ENCODE measurements at places on chromosomes 2 and 18.
A peak's percentile ranks its signal among the peaks of the same experiment; 100 is the strongest.

GRCh38 chr2:79782576-79783452 lies 270.0 kb downstream of the CTNNA2 start:
- H3K27me3 ChIP-seq, result no peaks in the 10 kb centered on the region
- no peak overlapping the region for H3K27ac ChIP-seq
- H3K4me1 ChIP-seq, result no peaks in the 10 kb centered on the region
- H3K36me3 ChIP-seq, result no peaks in the 10 kb centered on the region
- H3K4me3 ChIP-seq, result no peak overlapping the region

DNA sequence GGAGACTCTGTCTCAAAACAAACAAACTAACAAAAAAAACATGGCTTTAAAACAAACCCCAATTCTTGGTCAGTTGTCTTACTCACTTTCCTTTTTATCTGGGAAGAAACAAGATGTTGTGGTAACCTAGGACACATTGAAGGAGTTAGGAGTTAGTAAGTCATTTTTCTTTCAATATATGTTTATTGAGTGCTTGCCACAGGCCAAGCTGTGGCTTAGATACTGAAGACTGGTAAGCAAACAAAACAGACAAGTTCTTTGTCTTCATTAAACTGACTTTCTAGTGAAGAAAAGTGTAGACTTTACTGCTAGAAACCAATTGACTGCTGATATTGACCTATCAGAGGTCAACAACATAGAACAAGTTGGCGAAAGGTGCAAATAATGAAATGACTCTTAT lies 1228.3 kb upstream of the FAM98A start:
- DNase-seq, result no peak
- no peak overlapping the region for H3K4me3 ChIP-seq
- H3K27ac ChIP-seq, result no peak overlapping the region
- peaks cover 2% of the 10 kb centered on the region for H3K36me3 ChIP-seq
- H3K4me1 ChIP-seq, result no peaks in the 10 kb centered on the region
- no peaks in the 10 kb centered on the region for H3K27me3 ChIP-seq

DNA sequence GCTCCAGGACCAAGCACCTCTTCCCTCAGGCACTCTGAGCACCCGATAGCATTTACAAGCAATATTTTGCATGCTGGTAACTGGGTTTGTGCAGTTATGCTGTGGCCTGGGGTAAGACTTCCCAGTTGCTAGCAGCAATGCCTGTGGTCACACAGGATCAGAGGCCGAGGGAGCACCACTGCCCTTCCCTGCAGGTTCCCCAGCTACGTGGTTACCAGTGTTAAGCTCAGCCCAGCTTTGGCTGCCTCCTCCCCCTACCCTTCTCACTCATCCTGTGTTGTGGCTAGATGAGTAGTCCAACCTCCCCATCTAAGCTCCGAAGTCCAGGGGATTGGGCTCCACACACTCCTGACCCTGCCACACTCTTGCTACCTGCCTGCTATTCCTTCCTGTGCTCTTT lies 141.1 kb downstream of the CELF4 start:
- H3K4me3 ChIP-seq, result no peak overlapping the region
- no peak overlapping the region for H3K27ac ChIP-seq
- H3K4me1 ChIP-seq, result no peaks in the 10 kb centered on the region
- H3K36me3 ChIP-seq, result no peaks in the 10 kb centered on the region
- DNase-seq, result no peak

DNA sequence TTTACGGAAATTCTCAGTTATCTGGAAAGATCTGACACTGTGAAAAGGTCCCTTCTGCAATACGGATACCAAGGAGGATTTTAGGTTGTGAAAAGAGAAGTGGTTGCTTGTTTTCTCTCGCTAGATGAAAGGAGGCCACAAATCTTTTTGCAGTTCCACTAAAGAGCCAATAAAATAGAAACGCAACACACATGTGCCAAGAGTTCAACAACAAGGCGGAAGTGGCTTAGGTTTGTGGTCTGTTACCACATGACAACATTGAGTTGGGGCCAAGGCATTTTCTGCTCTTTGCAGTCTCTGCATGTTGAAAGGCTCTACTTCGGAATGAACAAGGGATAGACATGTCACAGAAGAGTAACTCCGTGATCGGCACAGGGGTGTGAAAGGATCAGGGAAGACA lies 115.7 kb upstream of the OSR1 start:
- no peak for DNase-seq
- H3K27ac ChIP-seq, result no peak overlapping the region
- peaks cover 2% of the 10 kb centered on the region for H3K36me3 ChIP-seq

DNA sequence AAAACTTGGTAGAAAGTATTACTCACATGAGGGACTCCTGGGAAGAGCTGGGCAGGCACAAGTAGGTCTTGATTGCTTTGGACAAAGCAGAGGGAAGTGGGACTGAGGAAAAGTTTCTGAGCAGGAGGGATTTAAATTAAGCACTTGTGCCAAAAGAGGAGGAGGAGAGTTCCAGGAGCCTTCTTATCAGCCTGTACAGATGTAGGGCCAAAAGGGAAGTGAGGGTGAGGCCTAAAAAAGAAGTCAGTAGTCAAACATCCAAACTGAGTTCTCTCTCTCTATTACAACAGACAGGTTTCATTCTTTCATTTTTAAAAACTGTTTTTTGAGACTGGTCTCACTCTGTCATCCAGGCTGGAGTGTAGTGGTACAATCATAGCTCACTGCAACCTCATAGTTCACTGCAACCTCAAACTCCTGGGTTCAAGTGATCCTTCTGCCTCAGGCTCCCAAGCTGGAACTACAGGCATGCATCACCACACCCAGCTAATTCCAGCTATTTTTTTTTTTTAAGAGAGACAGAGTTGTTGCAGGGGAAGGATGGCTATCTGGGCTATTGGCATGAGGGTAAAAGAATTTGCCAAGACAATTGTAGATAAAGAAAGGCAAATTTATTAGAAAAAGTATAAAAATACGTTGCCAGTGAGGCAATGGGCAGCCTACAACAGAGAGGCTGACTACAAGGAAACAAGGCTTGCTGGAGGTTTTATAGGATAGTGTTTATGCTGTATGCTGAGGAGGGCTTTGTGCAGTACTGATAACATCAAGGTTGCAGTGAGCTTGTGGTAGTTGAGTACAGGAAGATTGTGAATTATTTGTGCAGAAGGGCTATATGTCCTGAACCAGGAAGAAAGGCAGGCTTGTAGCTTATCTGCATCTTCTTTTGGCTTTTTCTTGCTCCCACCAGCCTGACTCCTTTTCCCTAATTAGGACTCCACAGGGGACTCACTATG lies 29.0 kb downstream of the CFAP210 start:
- peaks cover 10% of the 10 kb centered on the region for H3K27me3 ChIP-seq
- no peaks in the 10 kb centered on the region for H3K4me1 ChIP-seq
- no peaks in the 10 kb centered on the region for H3K36me3 ChIP-seq
- DNase-seq, result no peak

GRCh38 chr2:23530206-23530908 lies 145.4 kb downstream of the KLHL29 start:
- peaks cover 2% of the 10 kb centered on the region for H3K36me3 ChIP-seq
- H3K27me3 ChIP-seq, result peaks cover 11% of the 10 kb centered on the region
- H3K4me3 ChIP-seq, result no peak overlapping the region

- no peaks in the 10 kb centered on the region for H3K36me3 ChIP-seq
- DNase-seq, result no peak
- no peak overlapping the region for H3K27ac ChIP-seq
- no peak overlapping the region for H3K4me3 ChIP-seq
- H3K27me3 ChIP-seq, result no peaks in the 10 kb centered on the region
Measured at GRCh38 chr2:185628985-185629384, 109.6 kb upstream of the FSIP2 start.

GRCh38 chr2:165013944-165014619 lies 58.8 kb upstream of the SLC38A11 start:
- DNase-seq, result no peak
- H3K27ac ChIP-seq, result no peak overlapping the region
- no peaks in the 10 kb centered on the region for H3K4me1 ChIP-seq
- H3K27me3 ChIP-seq, result no peaks in the 10 kb centered on the region
- H3K36me3 ChIP-seq, result no peaks in the 10 kb centered on the region

DNA sequence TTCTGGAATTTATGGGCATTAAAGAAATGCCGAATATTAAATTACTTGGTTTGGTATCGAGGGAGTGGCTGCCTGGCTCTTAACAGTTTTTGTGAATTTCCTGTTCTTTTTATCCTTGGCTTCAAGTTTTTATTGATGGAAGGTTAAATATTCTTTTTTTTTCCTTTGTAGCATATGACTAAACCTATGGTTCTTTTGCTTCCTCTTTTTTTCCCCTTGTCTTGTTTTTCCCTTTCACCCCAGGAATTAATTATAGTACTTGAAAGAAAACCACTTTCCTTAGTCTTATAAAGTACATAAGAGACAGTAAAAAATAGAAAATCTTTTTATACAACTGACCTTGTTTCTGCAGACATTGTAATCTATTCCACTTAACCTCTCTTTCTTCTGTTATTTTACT lies 42.4 kb downstream of the MGAT5 start:
- no peaks in the 10 kb centered on the region for H3K27me3 ChIP-seq
- no peak overlapping the region for H3K27ac ChIP-seq
- no peak overlapping the region for H3K4me3 ChIP-seq
- H3K36me3 ChIP-seq, result peaks cover 3% of the 10 kb centered on the region
- DNase-seq, result no peak

- H3K27ac ChIP-seq, result peak overlapping the region; percentile 79
- no peaks in the 10 kb centered on the region for H3K4me1 ChIP-seq
- H3K4me3 ChIP-seq, result no peak overlapping the region
- peaks cover 1% of the 10 kb centered on the region for H3K36me3 ChIP-seq
Measured at GRCh38 chr2:231634412-231634811, 41.7 kb downstream of the TEX44 start.

- H3K27me3 ChIP-seq, result no peaks in the 10 kb centered on the region
- H3K4me1 ChIP-seq, result no peaks in the 10 kb centered on the region
- no peaks in the 10 kb centered on the region for H3K36me3 ChIP-seq
- no peak overlapping the region for H3K4me3 ChIP-seq
- H3K27ac ChIP-seq, result no peak overlapping the region
Measured at GRCh38 chr18:28041366-28041765, 135.6 kb downstream of the CDH2 start.

- peaks cover 4% of the 10 kb centered on the region for H3K36me3 ChIP-seq
Measured at GRCh38 chr2:68907232-68907919, 36.2 kb upstream of the BMP10 start.

DNA sequence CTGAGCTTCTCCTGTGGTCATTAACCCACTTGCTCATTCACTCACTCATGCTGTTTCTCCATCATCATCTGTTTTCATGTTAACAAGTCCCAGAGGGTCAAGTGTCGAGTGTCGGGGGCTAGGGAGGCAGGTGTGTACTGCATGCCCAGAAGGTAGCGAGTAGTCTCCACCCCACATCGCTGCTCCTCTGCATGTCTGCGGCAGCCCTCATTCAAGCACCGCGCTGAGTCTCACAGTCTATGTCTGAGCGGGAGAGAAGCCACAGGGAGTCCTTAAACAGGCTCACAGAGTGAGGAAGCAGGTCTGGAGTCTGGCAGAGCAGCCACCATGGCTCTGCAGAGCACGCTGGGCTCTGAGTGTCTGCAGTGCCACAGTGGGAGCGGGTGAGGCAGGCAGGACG lies 121.3 kb upstream of the IL1R2 start:
- H3K4me3 ChIP-seq, result no peak overlapping the region
- no peaks in the 10 kb centered on the region for H3K27me3 ChIP-seq
- DNase-seq, result no peak
- H3K4me1 ChIP-seq, result no peaks in the 10 kb centered on the region

- no peaks in the 10 kb centered on the region for H3K27me3 ChIP-seq
- H3K36me3 ChIP-seq, result peaks cover 7% of the 10 kb centered on the region
- peak overlapping the region; percentile 69 for H3K27ac ChIP-seq
Measured at GRCh38 chr2:46634905-46635304, 155.5 kb downstream of the TMEM247 start.

DNA sequence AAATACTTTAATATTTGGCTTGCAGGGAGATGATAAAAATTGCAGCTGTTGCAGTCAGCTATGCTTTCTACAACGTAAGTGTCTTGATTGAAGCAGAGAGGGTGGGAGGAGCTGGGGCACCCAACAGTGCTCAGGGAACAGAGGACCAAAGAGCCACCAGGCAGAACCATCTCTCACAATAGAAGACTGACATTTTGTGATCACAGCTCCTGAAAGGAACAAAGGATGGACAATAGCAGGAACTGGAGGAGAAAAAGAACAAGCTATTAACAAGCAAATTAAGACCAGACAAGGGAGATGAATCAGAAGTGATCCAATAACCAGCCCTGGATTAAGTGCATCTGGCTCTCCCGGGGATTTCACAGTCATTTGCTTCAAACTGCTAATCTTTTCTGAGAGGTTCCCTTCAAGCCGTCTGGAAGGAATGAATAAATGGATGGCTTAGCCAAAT lies 65.7 kb upstream of the SMAD2 start:
- H3K27me3 ChIP-seq, result peaks cover 35% of the 10 kb centered on the region
- no peaks in the 10 kb centered on the region for H3K36me3 ChIP-seq
- DNase-seq, result no peak
- H3K4me1 ChIP-seq, result no peaks in the 10 kb centered on the region
- no peak overlapping the region for H3K4me3 ChIP-seq

DNA sequence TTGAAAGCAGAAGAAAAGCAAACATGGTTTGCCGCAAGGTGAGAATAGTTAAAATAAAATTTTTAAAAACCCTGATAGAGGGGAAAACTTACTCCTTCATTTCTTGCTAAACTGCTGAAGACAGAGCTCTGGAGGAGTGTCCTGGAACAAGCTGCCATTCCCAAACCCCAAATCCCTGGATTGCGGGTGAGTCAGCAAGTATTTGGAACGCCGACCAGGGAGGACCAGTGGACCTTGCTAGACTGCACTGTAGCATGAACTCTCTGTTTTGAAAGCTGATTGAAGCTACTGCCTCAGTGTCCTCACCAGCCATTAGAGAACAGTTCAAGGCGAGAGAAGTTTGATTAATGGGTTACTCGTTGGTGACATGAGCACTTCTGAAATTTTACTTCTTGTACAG lies 99.4 kb upstream of the RASGRP3 start:
- H3K4me3 ChIP-seq, result no peak overlapping the region
- H3K36me3 ChIP-seq, result no peaks in the 10 kb centered on the region
- no peak for DNase-seq
- H3K27me3 ChIP-seq, result peaks cover 2% of the 10 kb centered on the region

GRCh38 chr2:96816127-96816835 lies at the start of gene CNNM3:
TSS of gene CNNM3 (plus strand) at chr2:96816268. CDS start at chr2:96816278, 10 bp downstream.
- peaks cover 60% of the 10 kb centered on the region for H3K4me1 ChIP-seq
- peak within 1 kb of the TSS; percentile 82 for H3K27ac ChIP-seq
- H3K4me3 ChIP-seq, result peak within 1 kb of the TSS; percentile 83

DNA sequence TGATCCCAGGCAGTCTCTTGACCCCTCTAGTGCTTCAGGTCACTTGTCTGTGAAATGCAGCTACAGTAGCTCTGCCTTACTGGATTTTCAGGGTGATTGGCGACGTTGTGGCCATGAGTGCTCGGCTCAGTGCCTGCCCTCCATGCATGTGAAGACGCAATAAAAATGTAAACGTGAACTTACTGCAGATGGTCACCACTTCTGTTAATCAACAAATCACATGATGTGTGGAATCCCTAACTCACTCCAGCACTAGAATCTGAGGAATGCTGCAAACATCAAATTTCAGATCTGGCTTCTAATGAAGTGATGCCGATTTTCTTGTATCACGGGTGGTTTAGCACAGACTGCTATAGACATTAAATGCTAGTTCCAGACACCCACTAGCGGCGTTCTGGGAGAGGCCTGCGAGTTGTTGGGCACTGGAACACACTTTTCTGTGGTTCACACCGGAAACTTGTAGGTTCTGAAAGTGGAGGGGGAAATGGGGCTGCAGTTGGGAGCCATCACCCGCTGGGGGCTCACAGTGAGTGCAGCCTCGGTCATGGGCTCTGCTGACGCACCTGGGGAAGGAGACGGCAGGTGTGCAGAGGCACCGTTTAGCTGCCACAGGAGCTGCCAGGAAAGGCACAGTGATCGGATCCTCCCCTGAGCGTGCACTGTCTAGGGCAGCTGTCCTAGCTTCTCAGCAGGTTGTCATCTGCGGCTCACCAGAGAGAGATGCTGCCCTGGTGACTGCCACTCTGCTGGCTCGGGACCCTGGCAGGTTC lies 6.5 kb downstream of the CNDP1 start:
- H3K4me1 ChIP-seq, result peaks cover 6% of the 10 kb centered on the region
- peak overlapping the region; percentile 16 for H3K4me3 ChIP-seq
- DNase-seq, result peak; percentile 21
- peaks cover 20% of the 10 kb centered on the region for H3K27me3 ChIP-seq
